ENCODE measurements at places on chromosomes 3 and 15.

- DNase-seq: no peak
Observed at GRCh38 chr3:173501931-173502489, 104.5 kb downstream of the NLGN1 start.

DNA sequence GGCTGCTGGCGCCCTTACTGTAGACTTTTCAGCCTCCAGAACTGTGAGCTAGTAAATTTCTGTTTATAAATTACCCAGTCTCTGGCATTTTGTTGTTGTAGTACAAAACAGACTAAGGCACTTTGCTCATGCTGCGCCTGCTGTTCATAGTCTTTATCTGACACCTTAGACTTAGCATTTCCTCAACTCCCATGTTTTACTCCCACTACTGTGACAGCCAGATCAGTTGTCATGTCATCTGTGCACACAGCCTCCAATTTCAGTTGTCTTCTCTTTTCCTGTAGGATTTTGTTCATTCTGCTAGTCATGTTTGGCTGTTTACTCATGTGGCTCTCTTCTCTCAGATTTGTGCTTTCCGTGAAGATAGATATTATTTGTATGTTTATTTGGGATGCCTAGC lies 62.0 kb downstream of the TCF12 start:
- DNase-seq: no peak

- no peak for DNase-seq
Observed at GRCh38 chr3:59680919-59681318, 631.1 kb upstream of the CFAP20DC start.

GRCh38 chr3:156762631-156763185 lies 63.4 kb upstream of the LEKR1 start:
- no peak for DNase-seq

- no peak for DNase-seq
Observed at GRCh38 chr3:18144571-18144970, 280.6 kb downstream of the SATB1 start.

GRCh38 chr3:179083977-179084376 lies 12.4 kb upstream of the ZMAT3 start:
- DNase-seq: no peak

DNA sequence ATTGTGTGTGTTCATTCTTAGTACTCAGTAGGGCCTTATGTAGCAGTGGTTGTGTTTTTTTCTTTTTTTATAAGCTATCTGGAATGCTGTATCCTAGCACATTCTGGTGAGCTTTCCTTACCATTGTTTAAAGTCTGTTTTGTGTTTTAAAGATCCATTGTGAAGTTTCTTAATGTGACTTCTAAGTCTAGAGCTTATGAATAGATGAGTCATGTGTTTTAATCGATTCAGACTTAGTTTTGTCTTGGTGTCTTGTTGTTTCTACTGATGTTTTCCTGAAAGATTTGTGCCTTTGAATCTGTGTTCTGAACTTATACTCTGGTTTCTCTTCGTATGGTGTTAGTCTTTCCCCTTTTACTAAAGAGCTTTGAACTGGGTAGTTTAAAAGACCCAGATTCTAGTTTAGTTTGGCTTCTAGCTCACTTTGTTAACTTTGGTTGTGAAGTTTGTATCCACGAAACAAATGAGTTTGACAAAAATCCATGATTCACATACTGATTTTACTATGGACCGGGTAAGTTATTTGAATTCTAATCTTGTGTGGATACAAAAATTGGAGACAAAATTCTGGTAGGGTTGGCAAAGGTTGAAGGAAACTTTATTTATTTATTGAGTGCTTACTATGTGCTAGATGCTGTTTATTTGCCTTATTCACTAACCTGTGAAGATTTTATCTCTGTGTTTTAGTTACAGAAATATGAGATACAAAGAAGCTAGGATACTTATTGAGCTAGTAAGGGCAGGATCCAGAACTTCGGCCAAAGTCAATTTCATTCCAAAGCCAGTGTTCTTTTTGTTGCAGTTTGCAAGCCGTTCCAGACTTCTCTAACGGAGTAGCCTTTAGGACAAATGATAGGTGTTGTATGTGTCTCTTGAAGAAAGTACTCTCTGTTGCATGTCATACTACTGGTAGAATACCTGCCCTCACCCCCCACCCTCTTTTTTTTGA lies 24.8 kb downstream of the AKAP13 start:
- no peak for DNase-seq

GRCh38 chr15:39215015-39215414 lies 365.9 kb upstream of the THBS1 start:
- no peak for DNase-seq

DNA sequence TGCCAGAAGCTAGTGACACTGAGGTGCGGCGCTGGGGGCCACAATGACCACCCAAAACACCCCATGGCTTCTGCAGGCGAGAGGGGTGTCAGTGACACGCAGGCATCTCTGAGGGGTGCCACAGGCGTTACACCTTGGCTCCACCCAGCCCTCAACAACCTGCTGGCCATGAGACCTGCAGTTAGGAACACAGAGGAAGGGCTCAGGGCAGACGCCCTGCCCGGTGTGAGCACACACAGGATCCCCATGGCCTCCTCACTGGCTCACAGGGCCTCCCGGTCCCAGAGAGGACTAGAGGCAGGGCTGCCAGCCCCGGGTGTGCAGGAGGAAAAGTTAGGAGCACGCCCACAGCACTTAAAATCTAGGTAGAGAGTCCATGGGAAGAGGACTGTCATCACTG lies 35.1 kb downstream of the CYFIP1 start:
- no peak for DNase-seq

DNA sequence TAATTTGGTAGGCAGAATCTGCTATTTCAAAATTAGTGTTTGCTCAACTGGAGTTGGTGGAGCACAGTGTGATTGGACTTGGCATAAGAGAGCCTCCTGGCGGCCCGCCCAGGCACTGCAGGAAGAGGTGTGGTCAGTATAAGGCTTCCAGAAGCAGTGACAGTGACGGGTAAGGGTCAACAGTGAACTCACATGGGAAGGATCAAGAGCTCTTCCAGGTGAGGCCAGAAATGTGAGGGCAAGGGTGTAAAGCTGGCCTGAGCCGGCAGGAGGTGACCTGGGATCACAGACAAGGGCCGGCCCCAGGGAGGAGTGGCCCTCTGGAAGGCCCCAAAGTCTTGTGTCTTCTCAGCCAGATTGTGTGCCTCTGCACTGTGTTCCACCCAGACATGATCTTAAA lies 93.2 kb upstream of the RNF7 start:
- DNase-seq: no peak

GRCh38 chr3:139378587-139379241 lies 10.7 kb downstream of the COPB2 start:
- no peak for DNase-seq

- no peak for DNase-seq
Observed at GRCh38 chr15:100592898-100593297, 9.1 kb downstream of the LINS1 start.

DNA sequence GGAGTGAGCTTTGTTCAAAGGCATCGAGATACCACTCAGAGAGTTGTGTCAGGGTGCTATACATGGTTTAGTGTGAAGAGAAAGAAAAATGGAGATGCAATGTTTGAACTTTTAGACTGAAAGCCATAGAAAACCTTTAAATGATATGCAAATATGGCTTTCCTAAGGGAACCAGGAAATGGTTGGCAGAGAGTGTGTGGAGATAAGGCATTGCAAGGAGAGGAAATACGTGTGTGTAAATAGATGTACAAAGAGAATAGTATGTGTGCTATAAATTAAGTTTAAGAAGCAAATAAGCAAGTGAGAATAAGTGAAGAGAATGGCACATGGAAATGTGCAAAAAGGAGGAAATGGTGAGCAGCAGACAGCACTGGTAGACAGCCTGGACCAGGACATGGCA lies 198.1 kb downstream of the SLC9A9 start:
- DNase-seq: no peak

GRCh38 chr15:25990220-25990619 lies 127.1 kb upstream of the ATP10A start:
- DNase-seq: no peak

- DNase-seq: no peak
Observed at GRCh38 chr3:122681974-122682409, 1.4 kb downstream of the PARP14 start.

DNA sequence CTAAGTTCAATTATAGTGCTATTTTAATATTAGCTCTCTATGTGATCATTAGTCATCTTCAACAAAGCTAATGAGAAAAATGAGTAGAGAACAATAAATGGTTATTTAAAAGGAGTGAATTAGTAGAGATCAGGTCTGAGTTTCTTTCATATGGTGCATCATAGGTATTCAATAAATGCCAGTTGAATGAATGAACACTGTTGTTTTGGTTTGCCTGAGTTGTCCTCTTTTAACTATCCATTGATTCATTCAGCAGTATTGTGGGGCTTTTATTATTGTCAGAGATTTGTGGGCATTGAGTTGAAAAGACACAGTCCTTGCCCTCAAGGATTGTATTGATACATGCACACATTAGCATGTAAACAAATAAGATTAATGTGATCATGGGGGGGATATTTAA lies 88.2 kb downstream of the AGBL1 start:
- DNase-seq: no peak

DNA sequence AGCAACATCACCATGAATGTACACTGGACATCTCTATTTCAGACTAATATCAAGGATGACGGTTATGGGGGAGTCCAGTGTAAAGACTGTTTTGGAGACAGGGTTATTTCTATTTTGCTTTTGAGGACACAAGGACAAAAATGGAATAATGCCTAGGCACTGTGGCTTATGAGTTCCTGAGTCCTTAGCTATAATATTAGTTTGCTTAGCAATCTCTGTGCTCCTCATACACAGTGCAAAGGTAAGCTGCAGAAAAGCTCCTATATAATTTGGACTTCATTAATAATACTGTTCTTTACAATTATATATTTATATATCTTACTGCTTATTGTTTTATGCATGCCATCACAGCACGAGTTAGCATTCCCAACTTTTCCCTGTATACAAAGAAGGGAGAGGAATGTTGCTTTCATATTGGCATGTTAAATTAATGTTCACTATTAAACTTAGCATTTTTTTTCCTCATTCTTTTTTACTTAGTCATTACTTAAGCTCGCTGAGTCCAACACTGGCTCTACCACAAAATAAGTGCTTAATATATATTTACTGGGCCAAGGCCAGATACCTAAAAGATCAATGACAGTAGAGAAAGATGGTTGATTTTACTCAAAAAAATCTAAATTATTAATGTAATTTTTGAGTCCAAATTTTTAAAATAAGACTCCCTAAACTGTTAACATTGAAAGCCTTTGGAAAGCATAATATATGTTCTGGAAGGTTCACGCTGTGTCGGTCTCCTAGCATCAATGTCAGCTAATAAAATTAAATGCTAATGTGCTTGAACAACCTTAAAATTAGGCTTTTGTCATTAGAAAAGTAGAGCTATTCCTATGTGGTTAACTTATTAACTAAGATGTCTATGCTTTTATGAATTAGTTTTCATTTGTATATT lies 13.8 kb downstream of the THBS1 start:
- DNase-seq: no peak

- no peak for DNase-seq
Observed at GRCh38 chr3:24447836-24448235, 46.8 kb downstream of the THRB start.

DNA sequence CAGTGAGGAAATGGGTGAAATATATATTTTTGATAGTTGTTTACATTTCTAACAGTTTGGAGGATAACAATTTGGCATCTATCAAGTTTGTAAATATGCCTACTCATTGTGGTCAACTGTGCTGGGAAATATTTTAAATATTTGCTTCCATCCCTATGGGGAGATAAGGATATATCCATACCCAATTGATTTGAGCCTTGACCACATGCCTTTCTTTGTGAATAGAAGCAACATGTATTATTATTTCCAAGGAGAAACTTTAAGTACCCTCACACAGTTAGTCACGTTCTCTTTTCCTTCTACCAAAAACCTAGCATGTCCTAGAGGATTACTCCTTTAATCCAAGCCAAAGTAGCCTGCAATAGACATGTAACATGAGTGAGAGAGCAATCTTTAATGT lies 245.4 kb upstream of the CBLB start:
- DNase-seq: no peak

DNA sequence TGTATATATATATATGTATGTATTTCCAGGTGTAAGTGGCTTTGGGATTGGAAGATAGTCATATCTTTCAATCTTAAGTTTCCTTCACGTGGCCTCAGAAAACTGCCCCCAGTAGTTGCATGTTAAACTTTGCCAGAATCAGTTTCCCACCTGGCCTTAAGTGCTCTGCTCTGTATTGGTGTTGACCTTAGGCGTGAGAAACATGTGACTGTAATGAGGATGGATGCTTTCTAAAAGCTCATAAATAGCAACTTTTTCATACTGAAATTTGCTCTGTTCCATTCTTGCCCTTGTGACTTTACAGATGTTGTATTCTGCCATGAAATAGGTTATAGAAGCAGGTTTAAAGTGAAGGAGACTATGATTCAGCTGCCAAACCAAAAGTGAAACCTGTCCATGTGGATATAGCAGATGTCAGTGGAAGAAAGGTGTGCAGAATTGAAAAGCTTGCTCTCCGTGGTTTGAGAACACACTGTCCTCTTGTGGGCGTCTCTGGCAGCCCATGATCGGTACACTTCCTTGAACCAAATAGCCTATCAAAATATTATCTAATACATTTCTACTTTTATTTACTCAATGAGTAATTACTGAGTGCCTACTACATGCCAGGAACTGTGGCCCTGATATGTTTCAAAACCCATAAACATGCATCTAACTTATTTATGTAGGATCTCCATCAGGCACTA lies 15.8 kb downstream of the SCG5 start:
- DNase-seq: no peak

- no peak for DNase-seq
Observed at GRCh38 chr3:10774825-10775224, 41.2 kb upstream of the SLC6A11 start.

DNA sequence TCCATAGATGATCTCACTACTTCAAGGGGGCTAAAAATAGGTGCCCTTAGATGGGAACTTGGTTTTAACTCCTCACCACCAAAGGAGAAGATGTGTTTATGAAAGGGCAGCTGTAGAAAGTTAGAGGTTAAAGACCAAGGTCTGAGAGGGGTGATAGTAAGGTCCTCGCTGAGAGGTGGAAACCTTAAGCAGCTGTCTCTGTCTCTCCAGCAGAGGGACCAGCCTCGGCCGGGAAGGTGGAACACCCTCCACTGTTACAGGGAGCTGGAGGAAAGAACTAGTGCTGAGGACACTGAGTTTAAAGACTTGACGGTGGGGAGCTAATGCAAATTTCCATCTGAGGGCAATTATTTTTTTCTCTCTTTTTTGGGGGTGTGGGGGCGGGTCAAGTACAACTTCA lies 8.9 kb upstream of the RLBP1 start:
- DNase-seq: no peak
